ENCODE measurements at places on chromosomes 2 and 18. TPM values are rescaled to one million over a fixed set of nuclear protein-coding genes. Genes with fewer than 3 reads are reported as not detected.

DNA sequence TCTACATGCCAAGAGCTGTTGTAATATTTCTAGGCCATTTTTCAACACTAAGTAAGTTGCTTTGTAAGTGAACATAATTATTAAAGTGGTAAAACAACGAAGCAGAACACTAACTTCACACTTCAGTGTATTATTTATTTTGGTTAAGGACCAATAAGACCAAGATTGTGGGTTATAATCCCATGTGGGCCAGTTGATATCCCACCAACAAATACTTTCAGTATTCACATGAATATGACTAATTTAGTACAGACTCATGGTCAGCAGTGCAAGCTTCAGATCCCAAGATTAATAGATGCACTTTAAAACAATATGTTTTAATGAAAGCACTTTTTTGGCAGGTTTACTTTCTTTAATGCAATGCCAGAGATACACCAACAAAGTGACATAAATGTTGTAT, 154.3 kb downstream of the LCLAT1 start:
- H3K36me3 ChIP-seq: peaks cover 63% of the 10 kb centered on the region
- H3K27me3 ChIP-seq: no peaks in the 10 kb centered on the region
- H3K4me1 ChIP-seq: peaks cover 16% of the 10 kb centered on the region
- H3K27ac ChIP-seq: no peak overlapping the region
- H3K4me3 ChIP-seq: no peak overlapping the region

DNA sequence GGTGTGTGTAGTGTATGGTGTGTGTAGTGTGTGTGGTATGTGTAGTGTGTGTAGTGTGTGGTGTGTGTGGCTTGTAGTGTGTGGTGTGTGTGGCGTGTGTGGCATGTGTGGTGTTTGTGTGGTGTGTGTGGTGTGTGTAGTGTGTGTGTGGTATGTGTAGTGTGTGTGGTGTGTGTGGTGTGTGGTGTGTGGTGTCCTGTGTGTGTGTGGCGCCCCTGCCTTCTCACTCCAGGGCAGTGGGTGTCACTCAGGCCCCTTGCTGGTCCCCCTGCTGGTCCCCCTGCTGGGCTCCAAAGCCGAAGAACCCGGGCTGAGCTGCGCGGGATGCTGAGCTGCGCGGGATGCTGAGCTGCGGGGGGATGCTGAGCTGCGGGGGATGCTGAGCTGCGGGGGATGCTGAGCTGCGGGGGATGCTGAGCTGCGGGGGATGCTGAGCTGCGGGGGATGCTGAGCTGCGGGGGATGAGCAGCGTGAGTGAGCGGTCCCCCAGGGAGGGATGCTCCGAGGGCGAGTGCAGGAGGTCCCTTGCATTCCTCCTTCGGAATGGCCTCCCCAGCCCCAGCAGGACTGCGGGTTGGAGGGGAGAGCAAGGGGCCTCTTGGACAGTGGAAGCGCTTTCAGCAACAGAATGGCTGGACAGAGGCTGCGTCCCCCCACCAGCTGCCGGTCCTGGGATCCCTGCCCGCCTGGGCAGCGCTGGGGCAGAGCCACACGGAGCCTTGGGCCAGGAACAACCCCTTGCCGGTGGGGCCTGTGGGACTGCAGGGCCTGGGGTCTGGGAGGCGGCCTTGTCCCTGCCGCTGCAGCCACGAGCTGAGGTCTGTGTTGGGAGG, 3.4 kb upstream of the RTP5 start:
- peaks cover 24% of the 10 kb centered on the region for H3K27me3 ChIP-seq
- no peak for DNase-seq
- no peaks in the 10 kb centered on the region for H3K36me3 ChIP-seq
- peaks cover 37% of the 10 kb centered on the region for H3K4me1 ChIP-seq
- no peak overlapping the region for H3K4me3 ChIP-seq

- no peak overlapping the region for H3K4me3 ChIP-seq
- no peaks in the 10 kb centered on the region for H3K4me1 ChIP-seq
- H3K27ac ChIP-seq: no peak overlapping the region
- H3K36me3 ChIP-seq: no peaks in the 10 kb centered on the region
- no peak for DNase-seq
Measured at GRCh38 chr2:207275779-207276178, 110.0 kb upstream of the KLF7 start.

GRCh38 chr2:21047141-21048009, 3.5 kb upstream of the APOB start:
- peaks cover 56% of the 10 kb centered on the region for H3K27me3 ChIP-seq
- H3K4me1 ChIP-seq: peaks cover 4% of the 10 kb centered on the region
- DNase-seq: no peak

GRCh38 chr2:196322973-196323810, 151.8 kb upstream of the STK17B start:
- peaks cover 4% of the 10 kb centered on the region for H3K27me3 ChIP-seq
- H3K36me3 ChIP-seq: no peaks in the 10 kb centered on the region
- no peaks in the 10 kb centered on the region for H3K4me1 ChIP-seq
- H3K27ac ChIP-seq: no peak overlapping the region
- no peak overlapping the region for H3K4me3 ChIP-seq

- no peaks in the 10 kb centered on the region for H3K27me3 ChIP-seq
- H3K4me1 ChIP-seq: no peaks in the 10 kb centered on the region
- H3K4me3 ChIP-seq: no peak overlapping the region
- H3K36me3 ChIP-seq: no peaks in the 10 kb centered on the region
- no peak for DNase-seq
- no peak overlapping the region for H3K27ac ChIP-seq
Measured at GRCh38 chr2:150312271-150312670, 175.2 kb downstream of the RND3 start.

- H3K27me3 ChIP-seq: no peaks in the 10 kb centered on the region
- no peak within 1 kb of the TSS for H3K4me3 ChIP-seq
- DNase-seq: no peak
- H3K4me1 ChIP-seq: peaks cover 12% of the 10 kb centered on the region
- no peak within 1 kb of the TSS for H3K27ac ChIP-seq
Measured at GRCh38 chr2:232776435-232776834, at the start of gene KCNJ13. Gene KCNJ13, minus strand, starts transcription at chr2:232776565. Its CDS starts 5,203 bp downstream, at chr2:232771362.

DNA sequence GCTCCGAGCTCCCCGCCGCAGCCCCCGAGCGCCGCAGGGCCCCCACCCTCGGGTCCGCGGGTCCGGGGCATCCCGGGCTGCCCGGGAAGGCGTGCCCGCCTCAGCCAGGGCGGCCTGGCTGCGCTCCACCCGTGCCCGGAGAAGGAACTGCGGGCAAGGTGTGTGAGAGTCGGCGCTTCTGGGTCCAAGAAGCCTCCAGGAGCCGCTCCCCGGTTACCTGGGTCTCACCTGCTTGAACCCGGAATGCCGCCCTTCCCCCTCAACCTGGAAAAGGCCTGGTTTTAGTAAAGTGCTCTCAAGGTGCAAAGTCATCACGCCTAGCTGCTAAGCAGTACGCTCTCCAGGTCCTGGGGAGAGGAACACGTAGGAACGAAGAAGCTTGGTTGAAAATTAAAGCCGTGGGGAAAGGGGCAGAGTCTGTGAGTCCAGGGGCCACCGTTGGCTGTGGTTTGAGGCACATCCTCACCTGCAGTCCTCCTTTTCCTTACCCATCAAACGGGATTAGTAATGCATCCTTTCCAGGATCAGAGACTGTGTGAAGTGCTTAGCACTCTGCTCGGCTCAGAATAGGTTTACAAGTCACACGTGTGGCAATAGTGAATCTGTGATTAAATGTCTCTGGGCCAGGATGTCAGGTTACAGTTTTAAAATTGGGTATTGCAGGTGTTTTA, 1.2 kb downstream of the ASAP2 start:
- peaks cover 15% of the 10 kb centered on the region for H3K4me1 ChIP-seq
- H3K27ac ChIP-seq: no peak overlapping the region
- peaks cover 52% of the 10 kb centered on the region for H3K27me3 ChIP-seq

GRCh38 chr2:169109502-169110409, 40.4 kb downstream of the DHRS9 start:
- peak; percentile 77 for DNase-seq
- H3K27me3 ChIP-seq: peaks cover 5% of the 10 kb centered on the region
- no peak overlapping the region for H3K4me3 ChIP-seq

DNA sequence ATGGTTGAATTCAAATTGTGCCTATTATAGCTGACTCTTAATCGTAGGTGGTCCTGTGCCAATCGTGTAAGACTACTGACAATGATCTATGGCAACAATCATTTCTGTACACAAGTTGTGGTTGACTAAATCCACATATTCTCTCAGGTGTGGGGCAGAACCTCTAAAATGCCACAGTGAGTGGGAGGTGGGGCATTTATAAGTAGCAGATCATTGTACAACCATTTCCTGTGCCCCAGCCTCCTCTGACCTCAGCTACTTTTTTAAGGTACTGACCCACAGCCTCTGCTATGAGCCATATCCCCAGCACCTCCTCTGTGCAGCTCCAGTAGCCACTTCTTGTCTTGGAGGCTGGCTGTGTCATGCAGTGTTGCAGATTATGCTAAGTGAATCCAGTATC, 48.6 kb upstream of the RAPH1 start:
- no peak overlapping the region for H3K4me3 ChIP-seq
- DNase-seq: no peak
- H3K4me1 ChIP-seq: peaks cover 17% of the 10 kb centered on the region
- no peaks in the 10 kb centered on the region for H3K27me3 ChIP-seq
- H3K27ac ChIP-seq: no peak overlapping the region

GRCh38 chr2:147100406-147101035, 744.3 kb upstream of the ACVR2A start:
- no peaks in the 10 kb centered on the region for H3K4me1 ChIP-seq
- H3K27me3 ChIP-seq: peaks cover 12% of the 10 kb centered on the region
- no peaks in the 10 kb centered on the region for H3K36me3 ChIP-seq
- no peak for DNase-seq
- no peak overlapping the region for H3K27ac ChIP-seq
- H3K4me3 ChIP-seq: no peak overlapping the region

Gene LHCGR
- total RNA-seq: not detected

Gene CLEC4F
- not detected for total RNA-seq

Gene SGPP2
- total RNA-seq: 0.33 TPM

Gene TEX44
- total RNA-seq: not detected

Gene TP53I3
- total RNA-seq: not detected

Data from naive thymus-derived CD8-positive, alpha-beta T cell (primary cell).